ENCODE measurements at places on chromosomes 4 and X.
A peak's percentile ranks its signal among the peaks of the same experiment; 100 is the strongest.

DNA sequence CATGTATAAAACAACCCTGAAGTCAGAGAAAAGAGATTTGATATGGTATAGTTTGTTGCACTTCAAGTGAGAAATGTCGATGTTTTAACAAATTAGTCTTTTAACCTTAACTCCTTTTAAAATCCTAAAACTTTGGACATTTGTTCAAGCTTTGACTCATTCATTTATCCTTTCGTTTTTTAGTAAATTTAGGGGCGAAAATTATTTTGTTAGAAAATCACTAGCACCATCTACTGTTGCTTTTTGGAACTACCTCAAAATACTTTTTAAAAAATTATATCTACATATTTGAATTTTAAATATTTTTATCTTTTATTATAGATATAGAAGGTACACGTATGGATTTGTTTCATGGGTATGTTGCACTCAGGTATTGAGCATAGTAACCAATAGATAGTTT, 165.1 kb upstream of the POF1B start:
- no peaks in the 10 kb centered on the region for H3K36me3 ChIP-seq
- no peak overlapping the region for H3K4me3 ChIP-seq
- H3K27me3 ChIP-seq, result no peaks in the 10 kb centered on the region

GRCh38 chrX:128436397-128437103, 384.3 kb upstream of the ACTRT1 start:
- H3K4me1 ChIP-seq, result no peaks in the 10 kb centered on the region
- no peak for DNase-seq
- H3K36me3 ChIP-seq, result peaks cover 3% of the 10 kb centered on the region
- H3K27me3 ChIP-seq, result no peaks in the 10 kb centered on the region
- H3K27ac ChIP-seq, result no peak overlapping the region

GRCh38 chr4:173835903-173836302, 305.9 kb upstream of the HAND2 start:
- DNase-seq, result no peak
- H3K4me1 ChIP-seq, result no peaks in the 10 kb centered on the region
- H3K27me3 ChIP-seq, result no peaks in the 10 kb centered on the region
- H3K4me3 ChIP-seq, result no peak overlapping the region
- no peak overlapping the region for H3K27ac ChIP-seq

GRCh38 chr4:184416913-184417734, 57.2 kb downstream of the IRF2 start:
- peak overlapping the region; percentile 80 for H3K27ac ChIP-seq
- H3K4me3 ChIP-seq, result peak overlapping the region; percentile 81
- H3K36me3 ChIP-seq, result peaks cover 30% of the 10 kb centered on the region
- H3K27me3 ChIP-seq, result no peaks in the 10 kb centered on the region
- peak; percentile 36 for DNase-seq

GRCh38 chr4:8508740-8509139, 68.2 kb downstream of the TRMT44 start:
- H3K4me1 ChIP-seq, result no peaks in the 10 kb centered on the region
- H3K4me3 ChIP-seq, result no peak overlapping the region
- no peaks in the 10 kb centered on the region for H3K36me3 ChIP-seq
- H3K27ac ChIP-seq, result no peak overlapping the region
- DNase-seq, result no peak
- no peaks in the 10 kb centered on the region for H3K27me3 ChIP-seq

GRCh38 chr4:22906045-22906444, 213.3 kb downstream of the GBA3 start:
- H3K4me1 ChIP-seq, result no peaks in the 10 kb centered on the region
- H3K27me3 ChIP-seq, result no peaks in the 10 kb centered on the region
- no peak overlapping the region for H3K27ac ChIP-seq

- no peak for DNase-seq
Observed at GRCh38 chr4:164412246-164412645, 341.7 kb upstream of the SMIM31 start.

DNA sequence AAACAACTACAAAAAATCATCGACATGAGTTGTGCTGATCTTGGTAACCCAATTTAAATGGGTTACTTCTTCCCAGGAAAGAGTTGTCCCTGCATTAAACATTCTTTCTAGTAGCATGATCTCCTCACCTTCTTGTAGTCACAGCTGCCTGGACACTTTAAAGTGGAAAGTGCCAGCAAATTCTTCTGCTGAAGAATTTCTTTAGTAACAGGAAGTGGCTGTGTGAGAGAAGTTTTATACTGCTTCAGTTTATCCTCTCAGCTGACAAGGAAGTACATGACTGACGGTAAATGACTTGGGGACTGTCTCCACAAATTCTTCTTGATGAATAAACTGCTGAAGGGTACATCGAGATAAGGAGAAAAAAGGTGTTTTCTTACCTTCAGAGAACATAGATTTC, 18.2 kb upstream of the TNIP3 start:
- H3K4me1 ChIP-seq, result peaks cover 41% of the 10 kb centered on the region
- peak; percentile 25 for DNase-seq
- peak overlapping the region; percentile 71 for H3K4me3 ChIP-seq
- no peaks in the 10 kb centered on the region for H3K36me3 ChIP-seq
- no peaks in the 10 kb centered on the region for H3K27me3 ChIP-seq

DNA sequence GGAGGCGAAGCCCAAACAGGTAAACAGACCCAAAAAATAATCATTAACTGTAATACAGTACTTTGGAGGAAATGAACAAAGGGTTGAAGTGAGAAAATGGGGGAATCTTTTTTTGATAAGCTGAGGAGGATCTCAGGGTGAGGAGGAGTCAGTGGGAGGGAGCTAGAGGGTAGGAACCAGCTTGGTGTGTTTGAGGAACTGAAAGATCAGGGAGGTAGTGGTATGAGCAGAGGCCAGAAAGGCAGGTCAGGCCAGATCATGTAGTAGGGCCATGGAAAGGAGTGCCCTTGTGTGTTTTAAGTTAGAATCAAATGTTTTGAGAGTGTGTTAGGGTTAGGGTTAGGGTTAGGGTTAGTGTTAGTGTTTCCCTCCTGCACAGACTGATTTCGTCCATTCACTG, 48.8 kb downstream of the PPP2R2C start:
- H3K27me3 ChIP-seq, result peaks cover 30% of the 10 kb centered on the region
- DNase-seq, result no peak
- no peak overlapping the region for H3K27ac ChIP-seq

GRCh38 chr4:140240237-140240636, 86.3 kb upstream of the MAML3 start:
- DNase-seq, result no peak
- no peak overlapping the region for H3K27ac ChIP-seq
- H3K27me3 ChIP-seq, result peaks cover 41% of the 10 kb centered on the region
- H3K4me1 ChIP-seq, result peaks cover 3% of the 10 kb centered on the region

- no peak overlapping the region for H3K4me3 ChIP-seq
- no peak for DNase-seq
- H3K4me1 ChIP-seq, result peaks cover 5% of the 10 kb centered on the region
Observed at GRCh38 chrX:37958525-37959211, 47.7 kb upstream of the SYTL5 start.

- no peaks in the 10 kb centered on the region for H3K4me1 ChIP-seq
- H3K36me3 ChIP-seq, result no peaks in the 10 kb centered on the region
- H3K27me3 ChIP-seq, result no peaks in the 10 kb centered on the region
- no peak for DNase-seq
- no peak overlapping the region for H3K27ac ChIP-seq
Observed at GRCh38 chr4:113209153-113209552, 159.7 kb downstream of the ANK2 start.

DNA sequence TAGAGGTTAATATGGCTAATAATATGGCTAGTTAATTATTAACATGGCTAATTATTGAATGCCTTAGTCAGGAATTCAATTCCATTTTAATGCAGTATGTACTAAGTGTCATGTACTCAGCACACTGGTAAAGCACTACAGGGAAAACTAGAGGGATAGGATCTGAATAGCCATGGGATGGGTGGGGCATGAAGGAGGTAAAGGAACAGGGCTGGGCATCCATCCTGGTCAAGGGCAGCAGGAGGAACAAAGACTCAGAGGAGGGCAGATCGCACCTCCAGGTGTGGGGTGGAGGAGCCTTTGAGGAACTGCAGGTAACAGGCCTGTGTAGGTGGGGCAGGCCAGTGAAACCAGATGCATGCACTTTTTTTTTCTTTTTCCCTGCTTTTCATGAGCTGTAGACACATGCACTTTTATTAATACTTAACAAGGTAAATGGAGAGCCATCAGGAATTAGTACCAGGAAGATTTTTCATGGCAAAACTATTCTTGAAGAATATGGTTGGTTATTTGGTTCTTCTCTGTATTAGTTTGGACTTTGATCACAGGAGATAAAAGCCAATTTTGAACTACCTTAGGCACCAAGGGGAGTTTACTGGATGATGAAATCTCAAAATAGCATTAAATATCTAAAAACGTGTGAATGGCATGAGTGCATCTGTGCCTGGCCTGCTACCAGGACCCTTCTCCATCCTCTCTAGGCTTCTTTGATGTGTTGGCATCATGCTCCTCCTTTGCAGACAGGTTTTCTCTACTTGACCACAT, 88.3 kb downstream of the CC2D2A start:
- DNase-seq, result no peak
- H3K4me3 ChIP-seq, result no peak overlapping the region
- H3K4me1 ChIP-seq, result no peaks in the 10 kb centered on the region
- no peaks in the 10 kb centered on the region for H3K27me3 ChIP-seq

DNA sequence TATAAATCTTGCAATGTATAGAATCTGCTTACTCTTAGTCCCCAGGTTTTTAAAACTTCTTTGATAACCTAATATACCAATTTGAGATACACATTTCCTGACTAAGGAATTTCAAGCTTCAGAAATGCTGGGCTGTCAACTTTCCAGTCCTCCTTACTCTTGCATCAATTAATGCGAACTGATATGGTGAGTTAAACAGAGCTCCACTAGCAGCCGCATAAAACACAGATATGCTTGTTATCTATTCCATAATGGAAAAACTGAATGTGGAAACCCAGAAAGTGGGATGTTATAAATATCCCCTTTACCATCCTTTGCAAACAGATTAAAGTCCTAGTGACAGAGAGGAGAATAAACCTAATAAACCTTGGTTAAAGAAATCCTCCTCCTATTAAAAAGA, 1913.7 kb downstream of the STIM2 start:
- no peaks in the 10 kb centered on the region for H3K27me3 ChIP-seq
- no peak overlapping the region for H3K4me3 ChIP-seq
- H3K27ac ChIP-seq, result no peak overlapping the region
- no peaks in the 10 kb centered on the region for H3K36me3 ChIP-seq
- no peak for DNase-seq
- no peaks in the 10 kb centered on the region for H3K4me1 ChIP-seq

GRCh38 chr4:163600727-163601126, 106.2 kb downstream of the TMA16 start:
- H3K4me1 ChIP-seq, result no peaks in the 10 kb centered on the region
- no peaks in the 10 kb centered on the region for H3K36me3 ChIP-seq
- H3K27me3 ChIP-seq, result peaks cover 10% of the 10 kb centered on the region
- DNase-seq, result no peak
- H3K27ac ChIP-seq, result no peak overlapping the region

GRCh38 chrX:17521871-17522693, 147.1 kb downstream of the NHS start:
- no peak for DNase-seq
- no peak overlapping the region for H3K27ac ChIP-seq
- H3K4me1 ChIP-seq, result no peaks in the 10 kb centered on the region
- H3K36me3 ChIP-seq, result no peaks in the 10 kb centered on the region
- H3K4me3 ChIP-seq, result no peak overlapping the region

DNA sequence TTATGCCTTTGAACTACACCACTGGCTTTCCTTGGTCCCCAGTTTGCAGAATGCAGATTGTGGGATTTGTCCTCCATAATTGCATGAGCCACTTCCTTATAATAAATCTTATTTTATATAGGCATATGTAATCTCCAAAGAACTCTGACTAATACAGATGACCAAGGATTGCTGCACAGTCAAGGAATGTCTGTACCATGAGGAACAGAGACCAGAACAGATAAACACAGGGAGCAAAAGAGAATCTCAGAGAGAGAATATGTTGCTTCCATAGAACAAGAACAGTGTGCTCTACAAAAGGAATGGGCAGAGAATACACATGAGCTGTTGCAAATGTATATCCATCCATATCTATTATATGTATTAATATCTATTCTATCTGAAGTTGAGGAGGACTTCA, 111.1 kb downstream of the ADRA2C start:
- peaks cover 2% of the 10 kb centered on the region for H3K36me3 ChIP-seq
- no peak overlapping the region for H3K4me3 ChIP-seq
- peaks cover 62% of the 10 kb centered on the region for H3K27me3 ChIP-seq
- no peak for DNase-seq
- peaks cover 32% of the 10 kb centered on the region for H3K4me1 ChIP-seq

- H3K4me3 ChIP-seq, result no peak overlapping the region
- no peak for DNase-seq
Observed at GRCh38 chr4:159376289-159376688, 273.4 kb downstream of the RAPGEF2 start.

DNA sequence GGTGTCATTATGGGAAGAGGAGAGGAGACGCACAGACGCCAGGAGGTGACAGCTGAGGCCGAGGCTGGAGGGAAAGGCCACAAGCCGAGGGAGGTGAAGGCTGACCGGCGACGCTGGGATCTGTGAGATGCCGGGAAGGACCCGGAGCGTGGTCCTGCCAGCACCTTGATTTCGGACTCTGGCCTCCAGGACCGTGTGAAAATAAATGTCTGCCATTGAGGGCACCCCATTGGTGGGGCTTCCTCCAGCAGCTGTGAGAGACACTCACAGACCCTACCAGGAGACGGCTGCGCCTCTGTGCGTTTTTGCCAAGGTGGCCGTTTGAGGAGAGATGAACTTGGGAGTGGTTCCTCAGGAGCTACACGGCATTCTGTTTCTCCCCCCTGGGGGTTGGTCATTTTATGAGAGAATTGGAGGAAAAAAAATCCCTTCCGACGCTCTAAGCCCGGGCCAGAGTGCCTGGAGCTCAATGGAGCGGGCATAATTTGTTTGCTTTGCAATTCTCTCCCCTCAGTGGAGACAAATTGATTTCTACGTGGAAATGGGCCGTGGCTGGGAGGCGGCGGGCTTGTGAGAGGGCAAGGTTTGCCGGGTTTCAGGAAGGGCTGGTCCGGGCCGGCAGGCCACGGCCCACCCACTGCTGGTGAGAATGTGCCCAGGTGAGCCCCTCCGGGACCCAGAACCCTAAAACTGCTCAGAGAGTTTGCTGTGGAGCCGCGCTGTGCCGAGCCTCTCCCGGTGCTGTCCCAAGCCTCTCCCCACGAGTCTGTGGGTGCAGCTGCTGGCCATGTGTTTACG, 53.9 kb downstream of the CPZ start:
- no peak overlapping the region for H3K27ac ChIP-seq
- DNase-seq, result no peak
- no peaks in the 10 kb centered on the region for H3K27me3 ChIP-seq
- H3K4me3 ChIP-seq, result no peak overlapping the region

DNA sequence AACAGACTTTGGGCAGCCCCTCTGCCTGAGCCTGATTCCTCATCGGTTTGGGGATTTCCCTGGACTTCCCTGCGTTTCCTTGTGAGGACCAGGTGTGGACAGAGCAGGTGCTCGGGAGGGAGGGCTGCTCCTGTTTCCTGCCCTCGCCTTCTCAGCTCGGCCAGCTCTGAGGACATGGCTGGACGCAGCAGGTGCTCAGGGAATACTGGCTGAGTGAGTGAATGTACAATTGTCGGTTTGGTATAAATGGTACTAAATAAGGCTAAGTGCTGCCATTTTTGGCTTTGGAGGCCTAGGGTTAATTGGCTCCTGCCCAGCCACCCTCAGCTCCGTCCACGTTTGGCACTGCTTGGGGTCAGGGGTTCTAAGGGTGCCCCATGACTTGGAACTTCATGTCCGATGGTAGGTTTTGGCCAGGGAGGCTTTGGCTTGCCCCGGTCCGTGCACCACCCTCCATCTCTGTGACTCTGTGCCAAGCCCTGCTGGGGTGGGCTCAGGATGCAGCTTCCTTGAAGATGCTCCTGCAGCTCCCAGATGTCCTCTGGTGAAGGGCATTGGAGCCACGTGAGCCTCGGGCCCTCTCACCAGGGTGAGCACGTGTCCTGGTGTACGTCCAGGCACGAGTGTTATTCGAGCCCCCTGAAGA, 45.0 kb upstream of the NKX1-1 start:
- no peak for DNase-seq
- H3K36me3 ChIP-seq, result no peaks in the 10 kb centered on the region
- H3K27ac ChIP-seq, result no peak overlapping the region
- no peaks in the 10 kb centered on the region for H3K4me1 ChIP-seq
